ENCODE measurements at places on chromosomes 7 and 10.

DNA sequence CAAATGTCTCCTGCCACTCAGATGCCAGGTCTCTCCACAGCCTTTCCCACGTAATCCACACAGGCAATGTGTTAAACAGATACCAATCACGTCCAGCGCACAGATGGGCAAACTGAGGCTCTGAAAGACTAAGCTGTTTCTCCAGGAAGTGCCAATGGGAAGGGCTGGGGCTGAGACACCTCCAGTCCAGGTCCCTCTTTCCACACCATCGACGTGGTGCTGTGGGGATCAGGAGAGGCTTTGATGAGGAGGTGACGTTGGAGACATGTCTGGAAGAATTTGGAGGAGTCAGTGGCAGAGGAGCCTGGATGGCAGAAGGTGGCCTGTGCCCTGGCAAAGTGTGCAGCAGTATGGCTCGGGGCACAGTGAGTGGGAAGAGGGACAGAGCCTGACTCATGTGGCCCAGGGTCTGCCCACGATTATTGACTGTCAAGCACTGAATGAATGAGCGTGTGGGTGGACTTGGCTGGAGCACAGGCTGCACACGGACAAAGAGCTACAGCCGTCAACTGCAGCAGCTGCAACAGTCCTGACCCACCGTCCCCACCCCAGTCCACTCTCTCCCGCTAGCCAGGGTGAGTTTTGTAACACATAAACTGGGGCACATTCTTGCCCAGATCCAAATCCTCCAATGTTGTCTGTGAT, 40.8 kb upstream of the HSPA12A start:
- no peak for DNase-seq

DNA sequence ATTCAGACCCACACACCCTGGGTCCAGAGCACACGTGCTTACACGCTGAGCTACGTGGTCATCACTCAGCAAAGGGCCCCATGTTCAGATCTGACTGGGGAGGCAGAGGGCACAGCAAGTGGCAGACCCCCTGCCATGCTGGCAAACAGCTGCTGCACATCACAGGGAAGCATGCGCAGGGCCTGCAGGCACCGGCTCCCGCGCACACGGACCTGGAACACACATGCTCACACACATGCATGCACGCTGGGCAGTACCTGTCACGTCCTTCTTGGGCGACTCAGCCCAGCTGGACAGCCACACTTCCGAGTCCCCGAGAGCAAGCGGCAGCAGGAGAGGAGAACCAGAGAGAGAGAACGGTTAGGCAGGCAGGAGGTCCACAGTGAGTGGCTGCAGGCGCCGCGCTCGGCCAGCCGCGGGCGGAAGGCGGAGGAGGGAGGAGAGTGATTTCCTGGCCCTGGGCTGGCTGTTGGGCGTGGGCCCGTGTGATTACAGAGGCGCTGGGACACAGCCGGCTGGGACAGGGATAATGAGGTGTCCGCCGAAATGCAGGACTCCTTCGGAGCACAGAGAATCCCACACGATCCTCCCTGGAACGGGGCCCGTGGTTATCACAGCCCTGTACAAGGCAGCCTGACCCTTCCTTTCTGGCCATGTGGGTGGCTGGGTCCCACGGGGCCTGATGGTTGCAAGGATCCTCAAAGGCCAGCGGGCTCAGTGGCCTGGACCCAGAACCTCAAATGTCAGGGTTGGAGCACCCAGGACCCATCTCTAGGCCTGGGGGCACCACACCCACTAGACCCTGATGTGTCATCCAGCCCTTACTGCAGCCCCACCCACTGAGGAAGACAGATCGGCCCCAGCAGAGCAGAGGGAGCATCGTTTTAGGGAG, 175.1 kb downstream of the NEURL1 start:
- no peak for DNase-seq

GRCh38 chr7:140263277-140263676, 86.5 kb upstream of the KDM7A start:
- DNase-seq = no peak

DNA sequence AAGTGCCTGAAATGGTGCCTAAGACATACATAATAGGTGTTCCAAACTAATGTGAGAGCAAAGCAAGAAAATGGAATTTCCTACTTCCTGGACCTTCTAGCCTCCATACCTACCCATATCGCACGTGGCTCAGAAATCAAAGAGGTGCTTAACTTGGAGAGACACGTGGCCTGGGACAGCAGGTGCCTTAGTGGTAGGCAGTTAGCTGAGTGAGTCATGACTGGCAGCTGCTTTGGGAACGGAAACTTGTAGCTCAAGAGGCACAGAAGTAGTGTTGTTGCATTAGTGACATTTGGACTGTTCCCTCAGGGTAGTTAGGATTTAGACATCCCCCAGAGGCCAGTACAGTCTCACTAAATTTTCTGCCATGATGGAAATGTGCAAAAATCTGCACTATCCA, 12.0 kb upstream of the BMPER start:
- DNase-seq = no peak

DNA sequence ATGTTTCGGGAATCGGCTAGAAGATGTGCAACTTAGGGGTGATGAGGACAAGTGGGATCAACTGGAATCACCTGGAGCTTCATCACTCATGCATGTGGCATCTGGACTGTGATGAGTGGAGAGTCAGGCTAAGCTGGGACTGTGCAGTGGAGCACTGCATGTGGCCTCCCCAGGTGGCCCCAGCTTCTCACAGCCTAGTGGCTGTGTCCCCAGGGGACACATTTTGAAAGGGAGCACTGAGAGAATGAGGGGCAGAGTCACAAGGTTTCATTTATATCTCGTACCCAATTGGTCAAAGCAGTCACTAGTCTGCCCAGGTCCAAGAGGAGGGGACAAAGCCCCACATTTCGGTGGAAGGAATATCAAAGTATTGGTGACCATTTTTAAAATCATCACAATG, 54.8 kb upstream of the TCF7L2 start:
- DNase-seq = no peak
